ENCODE measurements at places on chromosomes 16 and 17. TPM values are rescaled to one million over a fixed set of nuclear protein-coding genes. Genes with fewer than 3 reads are reported as not detected.

WNT9B gene
- not detected for total RNA-seq

TPSG1 gene
- not detected for total RNA-seq

ALOX15 gene
- not detected for total RNA-seq

KRT12 gene
- total RNA-seq: not detected

UTS2R gene
- total RNA-seq: not detected
